Placental pericyte (primary cell): ENCODE measurements at places on chromosomes 3 and 15. TPM values are rescaled to one million over a fixed set of nuclear protein-coding genes. Genes with fewer than 3 reads are reported as not detected.

CALML4 gene
- total RNA-seq: 0.88 and 1.7 TPM in 2 replicates

SRGAP3 gene
- 0.43 and 6.1 TPM in 2 replicates for total RNA-seq

ECE2 gene
- total RNA-seq: not detected in 2 replicates

MST1R gene
- 0.43 and 1.3 TPM in 2 replicates for total RNA-seq

OR4F6 gene
- not detected in 2 replicates for total RNA-seq

HEXA gene
- total RNA-seq: 48.5 and 115 TPM in 2 replicates

FILIP1L gene
- 35.6 and 57.3 TPM in 2 replicates for total RNA-seq

SLC22A13 gene
- 0.43 and 0.44 TPM in 2 replicates for total RNA-seq

LRRC31 gene
- not detected in 2 replicates for total RNA-seq

TIMP4 gene
- 0.66 and 2.0 TPM in 2 replicates for total RNA-seq

CRABP1 gene
- total RNA-seq: not detected in 2 replicates

SLC24A5 gene
- total RNA-seq: not detected in 2 replicates

LPCAT4 gene
- 5.7 and 19.0 TPM in 2 replicates for total RNA-seq

XXYLT1 gene
- 16.0 and 35.8 TPM in 2 replicates for total RNA-seq

CCR9 gene
- total RNA-seq: not detected in 2 replicates

FGF7 gene
- 60.8 and 405 TPM in 2 replicates for total RNA-seq
